ENCODE measurements at places on chromosomes 5 and 9.
A peak's percentile ranks its signal among the peaks of the same experiment; 100 is the strongest.

- DNase-seq = no peak
Measured at GRCh38 chr9:88007291-88007650, 32.9 kb upstream of the CDK20 start.

DNA sequence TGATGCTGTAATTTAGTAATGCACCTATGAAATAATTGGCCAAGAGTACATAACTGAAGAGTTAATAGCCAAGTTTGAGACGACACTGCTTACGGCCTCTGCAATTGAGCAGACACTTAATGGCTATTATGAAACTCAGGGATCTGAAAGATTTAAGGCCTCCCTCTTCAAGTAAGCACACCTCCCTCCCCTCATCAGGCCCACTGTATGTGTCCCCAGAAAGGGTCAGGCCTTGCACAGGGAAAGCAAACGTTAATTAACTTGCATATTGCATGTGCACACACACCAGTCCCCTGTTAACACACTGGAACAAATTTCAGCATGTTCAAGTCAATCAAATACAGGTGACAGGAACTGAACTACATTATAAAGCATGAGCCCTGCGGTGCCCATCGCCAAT lies 163.6 kb downstream of the SPOCK1 start:
- no peak for DNase-seq

DNA sequence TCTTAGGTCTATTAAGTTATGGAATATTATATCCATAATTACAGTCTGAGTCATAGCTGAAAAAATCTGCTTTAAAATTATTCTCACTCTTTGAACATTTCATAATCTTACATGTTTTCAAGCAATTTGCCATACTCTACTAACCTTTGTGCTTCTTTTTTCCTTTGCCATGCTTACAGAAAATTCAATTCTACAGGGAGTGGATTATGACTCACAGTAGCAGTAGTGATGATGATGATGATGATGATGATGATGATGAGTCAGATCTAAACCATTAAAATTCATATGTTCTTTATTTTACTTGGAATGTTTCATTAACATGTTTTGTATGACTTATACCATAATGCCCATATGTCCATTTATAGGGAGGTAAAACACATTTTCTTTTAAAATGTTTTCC lies 207.1 kb downstream of the VPS13A start:
- peak; percentile 77 for DNase-seq

DNA sequence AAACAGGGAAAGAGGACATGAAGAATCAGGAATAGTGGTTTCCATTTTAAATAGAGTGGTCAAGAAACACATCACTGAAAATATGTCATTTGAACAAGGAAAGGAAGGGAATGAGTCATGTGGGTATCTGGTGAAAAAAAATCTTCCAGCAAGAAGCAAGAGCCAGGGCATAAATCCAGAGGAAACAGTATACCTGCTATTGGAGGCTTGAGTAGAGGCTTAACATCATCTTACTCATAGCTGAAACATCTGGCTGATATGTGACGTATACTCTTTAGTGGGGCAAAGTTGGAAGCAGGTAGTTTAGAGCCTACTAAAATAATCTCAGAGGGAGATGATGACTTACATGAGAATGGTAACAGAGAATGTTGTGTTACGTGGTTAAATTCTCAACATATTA lies 517.2 kb downstream of the CAAP1 start:
- DNase-seq = peak; percentile 1

DNA sequence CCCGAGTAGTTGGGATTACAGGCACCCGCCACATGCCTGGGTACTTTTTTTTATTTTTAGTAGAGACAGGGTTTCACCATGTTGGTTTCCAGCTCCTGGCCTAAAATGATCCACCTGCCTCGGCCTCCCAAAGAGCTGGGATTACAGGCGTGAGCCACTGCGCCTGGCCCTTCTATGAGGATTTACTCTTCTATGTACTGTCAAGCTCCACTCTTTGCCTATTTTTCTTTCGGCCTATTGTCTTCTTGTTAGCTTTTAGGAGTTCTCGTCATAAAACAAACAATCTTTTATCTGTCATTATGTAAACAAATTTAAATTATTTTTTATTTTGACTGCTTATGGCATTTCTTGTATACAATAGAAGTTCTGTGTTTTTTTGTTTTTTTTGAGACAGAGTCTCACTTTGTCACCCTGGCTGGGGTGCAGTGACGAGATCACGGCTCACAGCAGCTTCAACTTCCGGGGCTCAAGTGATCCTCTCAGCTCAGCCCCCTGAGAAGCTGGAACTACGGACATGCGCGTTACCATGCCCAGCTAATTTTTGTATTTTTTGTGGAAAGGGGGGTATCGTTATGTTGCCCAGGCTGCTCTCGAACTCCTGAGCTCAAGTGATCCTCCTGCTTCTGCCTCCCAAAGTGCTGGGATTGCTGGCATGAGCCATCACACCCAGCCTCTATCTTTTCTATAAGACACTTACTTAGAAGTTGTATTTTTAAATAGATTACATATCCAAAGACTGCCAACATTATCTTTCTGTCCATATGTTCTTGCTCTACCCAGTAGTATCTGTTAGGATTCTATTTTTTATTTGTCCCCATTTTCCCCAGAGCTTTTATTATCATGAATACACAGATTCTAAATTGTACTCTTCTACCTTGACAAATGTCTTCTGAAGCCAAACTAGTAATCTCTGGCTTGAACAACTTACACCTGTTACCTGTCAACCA lies 29.2 kb downstream of the CSNK1A1 start:
- no peak for DNase-seq

- no peak for DNase-seq
Measured at GRCh38 chr9:123336449-123336848, 19.5 kb upstream of the CRB2 start.

GRCh38 chr5:68711293-68712200 lies 382.3 kb upstream of the SLC30A5 start:
- no peak for DNase-seq

- no peak for DNase-seq
Measured at GRCh38 chr9:97830884-97831829, 21.9 kb upstream of the FOXE1 start.

- no peak for DNase-seq
Measured at GRCh38 chr9:71271602-71272001, 150.2 kb upstream of the TRPM3 start.

DNA sequence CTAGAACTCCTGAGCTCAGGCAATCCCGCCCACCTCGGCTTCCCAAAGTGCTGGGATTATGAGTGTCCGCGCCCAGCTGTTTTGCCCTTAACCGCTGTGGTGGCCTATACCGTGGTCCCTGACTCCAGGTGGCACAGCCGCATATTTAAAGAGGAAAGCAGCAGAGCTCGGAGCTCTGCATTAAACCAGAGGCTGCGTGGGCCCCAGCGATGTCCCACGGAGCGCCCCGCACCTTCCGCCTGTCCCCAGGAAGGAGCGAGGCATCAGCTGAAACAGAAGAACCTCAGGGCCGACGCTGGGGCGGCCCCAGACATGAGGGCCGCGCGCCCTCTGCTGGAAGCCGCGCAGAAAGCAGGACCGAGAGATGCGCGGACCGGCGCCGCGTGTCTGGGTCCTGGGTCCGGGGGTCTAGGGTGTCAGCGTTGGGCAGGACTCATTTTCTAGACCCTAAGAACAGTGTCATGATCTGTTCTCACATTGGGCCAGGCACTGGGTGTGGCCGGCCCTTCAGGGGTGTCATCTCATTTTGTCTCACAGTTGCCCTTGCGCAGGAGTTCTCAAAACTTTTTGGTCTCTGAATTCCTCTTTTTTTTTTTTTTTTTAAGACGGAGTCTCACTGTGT lies 37.7 kb downstream of the LAMC3 start:
- peak; percentile 55 for DNase-seq

GRCh38 chr5:135193213-135194125 lies 159.4 kb upstream of the PITX1 start:
- peak; percentile 58 for DNase-seq
